Activated CD8-positive, alpha-beta memory T cell treated with anti-CD3 and anti-CD28 coated beads for 4 hours (primary cell): ENCODE measurements at places on chromosomes 6 and 20.

DNA sequence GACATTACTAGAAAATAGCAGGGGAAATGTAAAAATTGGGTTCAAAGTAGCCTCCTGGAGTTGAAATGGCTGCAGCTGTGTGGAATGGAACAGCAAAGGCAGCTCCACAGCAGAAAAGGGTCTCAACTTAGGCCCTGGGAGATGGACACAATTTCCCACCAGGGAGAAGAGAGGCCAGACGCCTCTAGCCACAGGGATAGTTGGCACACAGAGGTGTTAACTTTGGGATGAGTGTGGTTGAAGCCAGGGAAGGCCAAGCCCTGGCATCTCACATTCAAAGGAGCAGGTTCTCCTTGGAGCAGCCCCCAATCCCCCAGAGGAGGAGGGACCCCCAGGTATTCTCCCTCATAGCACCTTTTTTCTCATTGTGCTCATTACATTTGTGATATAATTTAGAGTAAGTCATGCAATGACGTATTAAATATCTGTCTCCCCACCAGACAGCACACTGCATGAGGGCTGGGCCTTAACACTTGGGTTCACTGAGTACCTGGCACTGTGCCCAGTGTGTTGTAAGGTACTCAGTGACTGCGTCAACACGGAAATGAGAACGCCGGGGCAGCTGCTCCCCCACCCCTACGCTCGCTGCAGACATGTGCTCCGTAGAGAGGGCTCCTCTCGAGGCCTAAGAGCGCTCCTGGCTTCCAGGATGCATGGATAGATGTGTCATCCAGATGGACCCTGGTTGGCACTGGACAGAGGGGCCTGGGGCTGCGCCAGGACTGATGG lies 76.0 kb upstream of the CD93 start:
- DNase-seq = no peak

DNA sequence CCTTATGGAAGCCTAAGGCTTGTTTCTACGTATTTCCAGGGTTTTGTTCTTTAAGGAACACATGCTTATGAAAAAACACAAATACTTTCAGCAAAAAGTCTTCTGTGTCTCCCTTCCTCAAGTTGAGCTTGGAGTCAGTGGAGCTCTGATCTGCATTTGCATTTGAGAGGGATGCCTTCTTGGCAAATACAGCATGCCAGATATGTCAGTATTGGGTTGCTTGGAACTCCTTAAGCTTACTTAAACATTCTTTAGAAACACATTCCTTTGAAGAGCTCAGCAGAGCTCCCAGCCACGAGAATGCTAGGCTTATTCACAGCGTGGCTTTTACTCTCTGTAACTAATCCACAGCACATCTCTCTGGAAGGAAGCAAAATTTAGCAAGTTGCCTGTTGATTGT lies 68.3 kb downstream of the ANKRD6 start:
- DNase-seq = no peak

- no peak for DNase-seq
Observed at GRCh38 chr20:45174434-45175364, at the start of gene PI3. Gene PI3 (plus strand): TSS chr20:45174902. CDS start chr20:45174923, 21 bp downstream.

DNA sequence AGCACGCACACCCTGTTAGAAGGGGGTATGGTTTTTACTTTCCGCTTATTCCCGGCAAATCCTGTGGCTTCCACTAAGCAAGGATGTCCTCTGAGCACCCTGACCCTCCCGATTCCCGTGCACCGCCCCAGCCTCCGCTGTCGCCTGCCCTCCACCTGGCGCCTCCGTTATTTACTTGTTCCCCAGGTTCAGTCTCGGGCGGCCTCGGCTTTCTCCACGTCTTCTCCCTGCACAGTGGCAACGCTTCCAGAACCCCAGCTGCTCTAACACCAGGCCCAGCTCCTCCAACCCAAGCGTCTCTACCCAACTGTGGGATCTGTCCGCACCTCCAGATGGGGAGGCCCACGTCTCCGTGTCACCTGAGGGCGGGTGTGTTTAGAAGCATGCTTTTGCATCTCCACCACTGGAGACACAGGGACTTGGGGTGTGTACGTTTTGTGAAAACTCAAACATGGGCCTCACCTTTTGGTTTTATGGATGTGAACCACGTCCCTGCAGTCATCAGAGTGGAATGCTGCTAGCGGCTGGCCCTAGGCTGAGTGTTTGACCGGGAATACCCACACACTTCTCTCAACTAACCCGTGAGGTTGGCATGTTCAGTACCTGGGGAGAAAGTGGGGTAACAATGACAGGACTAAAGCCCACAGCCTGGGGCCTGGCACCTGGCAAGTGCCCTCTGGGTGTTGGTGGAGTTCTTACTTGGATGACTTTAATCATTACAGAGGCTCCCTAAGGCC lies 79.9 kb downstream of the THBS2 start:
- DNase-seq = no peak

DNA sequence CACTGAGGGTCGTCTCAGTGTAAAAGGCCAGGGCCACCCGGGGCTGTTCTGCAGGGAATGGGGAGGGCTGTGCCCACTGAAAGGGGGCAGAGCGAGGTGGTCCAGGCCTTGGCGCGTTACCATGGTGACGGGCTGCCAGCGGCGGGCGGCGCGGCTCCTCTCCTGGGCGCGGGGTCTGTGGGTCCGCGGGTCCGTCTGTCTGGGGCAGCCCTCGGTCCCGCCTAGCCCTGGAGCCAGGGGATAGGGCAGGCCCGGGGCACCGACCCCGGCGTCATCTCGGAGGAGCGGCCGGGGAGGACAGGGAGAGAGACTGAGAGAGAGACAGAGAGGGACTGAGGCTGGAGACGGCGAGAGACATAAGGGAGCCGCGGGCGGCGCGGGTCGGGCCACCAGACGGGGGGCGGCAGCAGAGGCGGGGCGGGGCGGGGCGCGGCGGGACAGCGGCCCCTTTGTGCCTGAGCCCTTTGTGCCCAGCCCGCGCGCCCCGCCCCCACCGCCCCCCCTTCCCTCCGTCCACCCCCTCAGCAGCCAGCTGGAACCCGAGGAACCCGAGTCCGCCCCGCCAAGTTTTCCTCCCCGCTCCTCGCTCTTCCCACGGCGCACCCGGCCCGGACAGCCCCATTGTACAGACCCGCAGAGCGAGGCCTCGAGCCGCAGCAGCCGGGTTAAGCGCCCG lies at the start of gene KIAA1755:
KIAA1755 (minus strand) TSS at position 358 of the 676 bp plus-strand sequence; CDS start at position 123, 235 bp downstream.
- DNase-seq = no peak

DNA sequence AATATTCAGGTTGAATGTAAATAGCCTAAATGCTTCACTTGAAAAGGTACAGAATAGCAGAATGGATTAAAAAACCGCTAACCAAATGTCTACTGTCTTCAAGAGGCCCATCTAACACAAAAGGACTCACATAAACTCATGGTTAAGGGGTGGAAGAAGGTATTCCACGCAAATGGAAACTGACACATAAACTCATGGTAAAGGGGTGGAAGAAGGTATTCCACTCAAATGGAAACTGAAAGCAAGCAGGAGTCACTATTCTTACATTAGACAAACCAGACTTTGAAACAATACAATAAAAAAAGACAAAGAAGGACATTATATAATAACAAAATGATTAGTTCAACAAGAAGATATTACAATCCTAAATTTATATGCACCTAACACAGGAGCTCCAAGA lies 38.3 kb upstream of the PKIB start:
- no peak for DNase-seq

- no peak for DNase-seq
Observed at GRCh38 chr6:79335133-79335674, 100.7 kb upstream of the HMGN3 start.

DNA sequence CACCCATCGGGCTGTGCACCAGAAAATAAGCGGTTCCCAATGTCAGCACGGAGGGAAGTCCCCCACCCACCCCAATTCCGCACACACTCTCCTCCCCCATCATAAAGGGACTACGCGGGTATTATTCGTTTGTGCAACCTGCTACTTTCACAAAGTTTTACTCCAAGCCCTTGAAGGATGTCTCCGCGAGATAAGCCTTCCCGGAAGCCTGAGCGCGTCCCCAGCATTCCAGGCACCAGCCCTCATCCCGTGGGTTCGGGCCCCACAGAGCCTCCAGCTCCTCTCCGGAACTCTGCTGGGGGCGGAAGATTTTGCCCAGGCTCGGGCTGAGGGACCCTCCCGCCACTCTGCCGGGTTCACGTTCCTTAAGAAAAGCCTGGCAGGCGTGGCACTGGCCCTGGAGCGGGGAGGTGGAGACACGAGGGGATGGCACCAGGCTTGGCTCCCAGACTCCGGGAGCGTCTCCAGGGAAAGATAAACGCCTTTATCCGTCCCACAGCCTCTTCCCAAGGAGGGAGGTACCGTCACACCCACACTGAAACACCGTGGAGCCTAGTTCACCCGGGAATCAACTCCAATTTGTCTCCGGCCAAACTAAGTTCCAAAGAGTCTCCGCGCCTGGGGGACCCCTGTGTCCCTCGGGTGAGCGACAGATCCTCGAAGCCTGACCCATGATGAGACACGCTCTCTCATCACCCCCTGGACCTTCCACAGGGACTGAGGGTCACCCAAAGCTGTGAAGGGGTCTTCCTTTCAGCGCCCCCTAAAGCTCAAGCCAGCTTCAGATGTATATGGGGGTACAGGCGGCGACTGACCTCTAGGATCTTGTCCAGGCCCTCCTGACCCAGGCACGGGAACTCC lies 934 bp downstream of the KCNK5 start:
- peak; percentile 17 for DNase-seq

DNA sequence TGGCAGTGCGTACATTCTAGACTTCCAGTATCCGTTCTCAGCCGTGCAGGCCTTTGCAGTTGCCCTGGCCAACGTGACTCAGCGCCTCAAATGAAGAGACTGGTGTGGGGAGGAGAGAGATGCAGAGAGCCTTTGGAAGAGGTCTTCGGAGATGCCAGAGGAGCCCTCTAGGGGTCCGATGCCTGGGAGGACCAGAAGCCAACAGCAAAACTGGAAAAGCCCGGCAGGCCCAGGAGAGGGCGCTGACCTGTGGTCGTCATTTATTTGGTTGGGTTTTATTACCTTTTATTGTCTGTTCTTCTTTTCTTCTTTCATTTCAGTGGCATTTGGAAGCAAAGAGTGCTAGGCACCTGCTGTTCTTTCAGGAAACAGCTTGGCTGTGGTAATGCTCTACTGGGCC lies 53.3 kb upstream of the TMEM181 start:
- DNase-seq = no peak

GRCh38 chr6:63964366-63964765 lies 328.8 kb downstream of the PHF3 start:
- DNase-seq = no peak

DNA sequence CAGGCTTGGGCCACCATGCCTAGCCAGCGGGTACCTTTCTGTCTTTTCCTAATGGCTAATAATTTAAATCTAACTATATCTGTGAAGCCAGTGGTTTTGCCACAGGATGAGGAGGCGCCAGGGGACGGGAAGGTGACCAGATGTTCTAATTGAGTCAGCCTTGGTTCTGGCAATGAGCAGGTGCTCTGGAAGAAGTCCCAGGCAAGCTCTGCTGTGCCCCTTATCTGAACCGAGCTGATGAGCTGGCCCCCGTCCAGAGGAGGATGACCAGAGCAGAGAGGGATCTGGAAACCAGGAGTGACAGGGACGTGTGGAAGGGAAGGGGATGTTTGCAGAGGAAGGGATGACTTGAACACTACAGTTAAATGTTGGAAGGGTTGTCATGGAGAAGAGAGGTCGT lies 46.7 kb downstream of the SLC35D3 start:
- no peak for DNase-seq

- DNase-seq = no peak
Observed at GRCh38 chr20:50852085-50852484, 57.2 kb downstream of the BCAS4 start.

DNA sequence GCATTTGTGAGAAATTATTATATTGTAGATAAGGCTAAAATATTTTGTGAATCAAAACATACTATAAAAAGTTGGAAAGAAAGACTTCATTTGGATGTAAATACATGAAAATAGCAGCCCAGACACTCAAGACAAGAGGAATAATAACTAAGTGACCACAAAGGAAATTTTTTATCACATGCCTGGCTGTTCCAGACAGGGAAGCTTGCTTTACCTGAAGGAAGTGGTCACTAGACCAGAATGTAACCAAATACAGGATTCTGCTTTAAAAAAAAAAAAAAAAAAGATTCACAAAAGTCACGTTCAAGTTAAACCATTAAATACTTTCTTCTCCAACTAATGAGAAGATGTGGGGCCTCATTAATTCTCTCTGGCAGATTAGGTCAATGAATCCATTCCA lies 9.3 kb upstream of the HLA-DQB2 start:
- no peak for DNase-seq

DNA sequence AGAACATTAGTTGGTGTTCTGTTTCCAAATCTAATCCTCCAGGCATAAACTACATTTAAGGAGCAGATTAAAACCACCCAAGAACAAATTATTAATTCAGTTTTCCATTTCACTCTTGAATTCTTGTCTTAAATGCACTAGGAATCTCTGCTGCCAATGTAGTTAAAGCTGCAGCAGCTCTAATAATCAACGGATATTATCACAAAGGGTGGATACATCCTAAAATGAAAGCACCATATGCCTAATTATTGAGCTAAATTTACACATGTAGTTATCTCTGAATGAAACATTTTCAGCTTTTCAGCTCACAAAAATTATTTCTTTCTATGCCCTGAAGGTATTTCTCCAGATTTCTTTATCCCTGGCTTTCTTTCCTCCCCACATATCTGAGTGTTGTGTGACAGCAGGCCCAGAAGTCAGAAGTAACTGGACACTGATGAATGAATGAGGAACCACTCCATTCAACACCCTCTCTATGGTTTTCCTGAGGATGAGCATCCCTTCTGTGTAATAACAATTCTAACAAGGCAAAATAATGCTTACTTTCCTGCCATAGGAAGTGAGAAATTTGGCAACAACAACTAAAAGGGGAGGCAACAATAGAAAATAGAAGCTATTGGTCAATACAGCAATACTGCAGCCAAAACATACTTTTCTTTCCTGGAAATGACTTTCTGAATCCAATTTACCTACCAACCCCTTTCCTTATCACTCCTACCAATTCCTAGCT lies 14.9 kb downstream of the MAN1A1 start:
- no peak for DNase-seq

GRCh38 chr6:4130357-4130987 lies 4.9 kb downstream of the ECI2 start:
- DNase-seq = no peak

GRCh38 chr6:53892707-53893106 lies 97.9 kb downstream of the LRRC1 start:
- no peak for DNase-seq

GRCh38 chr6:133241086-133241900 lies at the start of gene EYA4:
Gene EYA4 (plus strand): TSS chr6:133241357. CDS start chr6:133274781, 33,424 bp downstream.
- DNase-seq = no peak

DNA sequence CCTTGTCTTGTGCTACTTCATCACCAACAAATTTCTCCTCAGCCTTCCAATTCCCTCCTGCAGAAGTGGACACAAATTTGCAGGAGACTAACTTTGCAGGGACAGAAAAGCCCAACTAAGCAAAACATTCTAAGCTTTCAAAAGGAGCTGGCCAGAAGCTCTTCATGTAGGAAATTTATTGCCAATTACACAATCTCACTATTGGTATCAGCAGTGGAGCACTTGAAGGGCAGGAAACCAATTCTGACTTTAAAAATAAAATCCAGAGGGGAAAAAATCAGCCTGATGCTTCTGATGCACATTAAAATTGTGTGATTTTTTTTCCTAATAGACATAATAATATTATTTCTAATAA lies 193.3 kb downstream of the LY86 start:
- DNase-seq = no peak

GRCh38 chr6:136783495-136784270 lies 8.6 kb downstream of the MAP3K5 start:
- DNase-seq = no peak
